Stimulated activated CD8-positive, alpha-beta memory T cell treated with anti-CD3 and anti-CD28 coated beads, Interleukin-7, amount 100 ng/mL, for 1 hour (primary cell): ENCODE measurements at places on chromosomes 11 and 22.

DNA sequence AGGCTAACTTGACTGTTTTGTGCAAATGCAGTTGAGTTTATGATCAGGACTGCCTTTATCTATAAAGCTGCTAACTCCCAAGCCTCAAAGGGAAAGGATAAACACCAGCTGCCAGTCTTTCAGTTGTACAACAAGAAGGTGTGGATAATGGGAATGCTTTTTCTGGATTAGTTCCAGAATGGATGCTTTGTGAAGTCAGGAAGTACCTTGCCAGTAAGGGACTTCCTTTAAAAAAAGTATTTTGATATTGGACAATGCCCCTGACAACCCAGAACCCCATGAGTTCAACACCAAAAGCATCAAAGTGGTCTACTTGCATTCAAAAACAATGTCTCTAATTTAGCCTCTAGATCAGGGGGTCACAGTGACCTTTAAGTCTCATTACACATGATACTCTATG is 32.0 kb downstream of the OR5A2 start:
- no peak for DNase-seq

- DNase-seq, result no peak
Observed at GRCh38 chr11:1055109-1055703, 18.7 kb upstream of the MUC6 start.

GRCh38 chr11:129067454-129067853 is 124.7 kb downstream of the ARHGAP32 start:
- DNase-seq, result no peak

DNA sequence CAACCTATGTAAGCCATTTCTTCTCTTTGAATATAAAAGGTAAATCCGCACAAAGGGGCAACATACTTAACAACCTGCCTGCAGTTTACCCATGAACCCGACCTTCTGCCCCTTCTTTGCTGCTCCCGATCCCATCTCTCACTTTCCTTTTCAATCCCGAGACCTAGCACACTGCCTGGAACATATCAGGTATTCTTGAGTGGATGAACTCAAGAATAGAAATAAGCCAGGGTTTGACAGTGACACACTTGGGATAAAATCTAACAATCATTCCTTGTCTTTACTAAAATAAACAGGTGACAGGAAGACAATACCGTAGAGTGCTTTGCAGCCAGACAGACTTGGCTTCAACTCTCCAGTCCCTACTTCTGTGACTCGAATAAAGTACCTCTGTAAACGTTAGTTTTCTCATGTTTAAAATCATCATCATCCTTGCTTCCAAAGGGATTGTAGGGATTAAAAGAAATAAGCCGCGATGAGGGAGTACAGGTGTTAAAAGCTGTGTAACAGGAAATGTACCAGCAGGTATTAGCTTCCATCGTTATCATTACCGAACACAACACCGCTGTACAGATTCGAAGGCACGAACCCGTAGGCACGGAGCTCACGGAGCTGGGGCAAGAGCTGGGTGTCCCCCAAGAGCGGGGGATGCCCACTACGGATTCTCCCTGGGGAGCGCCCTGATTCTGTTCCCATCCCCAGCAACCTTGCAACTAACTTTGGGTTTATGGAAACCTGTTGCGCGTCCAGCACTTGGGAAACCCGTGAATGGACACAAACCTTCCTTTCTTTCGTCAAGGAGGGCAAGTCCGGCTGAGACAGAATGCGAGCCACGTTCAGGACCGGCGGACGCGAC is 720 bp downstream of the UFD1 start:
- DNase-seq, result no peak

- no peak for DNase-seq
Observed at GRCh38 chr11:118243161-118243560, 9.0 kb downstream of the MPZL3 start.

GRCh38 chr11:118958577-118958976 is 2.5 kb downstream of the UPK2 start:
- no peak for DNase-seq

DNA sequence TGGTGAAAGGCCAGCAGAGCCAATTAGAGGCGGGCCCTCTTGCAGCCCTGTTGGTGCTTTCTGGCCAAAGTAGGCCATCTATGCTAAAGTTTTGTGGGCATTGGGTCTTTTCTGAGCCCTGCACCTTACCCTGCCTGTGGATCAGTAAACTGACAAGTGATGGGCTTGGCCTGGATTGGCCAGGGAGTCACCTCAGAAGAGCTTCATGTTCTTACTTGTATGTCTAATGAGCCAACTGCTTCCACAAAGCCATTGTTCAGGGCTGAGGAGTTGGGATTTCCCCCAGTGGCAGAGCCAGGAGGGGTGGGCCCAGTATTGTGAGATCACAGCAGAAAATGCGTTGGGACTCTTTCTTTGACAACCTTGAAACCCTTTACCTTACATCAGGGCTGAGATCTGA is 90.4 kb downstream of the CWC15 start:
- DNase-seq, result no peak

GRCh38 chr11:27420722-27421572 is 51.6 kb downstream of the LGR4 start:
- no peak for DNase-seq

DNA sequence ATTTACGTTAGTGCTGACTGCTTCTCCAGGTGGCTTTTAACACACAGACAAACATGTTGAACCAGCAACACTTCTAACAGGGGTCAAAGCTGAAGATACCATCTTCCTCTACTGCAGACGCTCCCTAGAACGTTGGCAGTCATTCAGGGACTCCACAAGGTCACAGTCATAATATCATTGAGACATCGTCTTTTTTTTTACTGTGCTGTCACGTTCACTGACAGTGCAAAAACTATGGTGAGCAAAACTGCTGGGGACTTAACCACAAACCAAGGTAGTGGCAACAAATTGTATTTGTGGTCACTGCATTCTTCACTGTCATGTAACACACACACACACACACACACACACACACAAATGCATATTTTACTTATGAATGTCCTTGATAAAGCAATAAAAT is 244.9 kb downstream of the CASP12 start:
- no peak for DNase-seq

DNA sequence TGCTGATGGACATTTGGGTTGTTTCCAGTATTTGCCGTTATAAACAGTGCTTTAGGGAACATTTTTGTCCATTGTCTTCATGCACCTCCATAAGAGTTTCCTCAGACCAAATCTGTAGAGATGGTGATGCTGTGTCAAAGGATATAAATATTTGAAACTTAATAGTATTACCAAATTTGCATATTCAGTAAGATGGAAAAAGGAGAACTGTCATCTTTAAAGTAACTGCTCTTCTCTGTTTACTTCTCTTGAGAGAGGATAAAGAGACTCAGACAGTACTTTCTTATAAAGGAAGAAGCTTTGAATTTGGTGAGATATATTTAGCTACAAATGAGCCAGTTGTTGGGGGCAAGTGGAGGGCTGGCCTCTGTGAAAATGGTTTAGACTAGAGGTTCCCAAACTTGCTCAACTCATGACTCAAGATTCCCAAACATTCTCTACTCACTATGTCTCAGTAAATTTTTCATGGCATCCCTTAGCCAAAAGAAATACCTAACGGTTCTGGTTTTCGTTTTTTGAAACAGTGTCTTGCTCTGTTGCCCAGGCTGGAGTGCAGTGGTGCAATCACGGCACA is 26.2 kb downstream of the SHISA8 start:
- no peak for DNase-seq

GRCh38 chr22:26553056-26553752 is 36.7 kb downstream of the TPST2 start:
- DNase-seq, result no peak

DNA sequence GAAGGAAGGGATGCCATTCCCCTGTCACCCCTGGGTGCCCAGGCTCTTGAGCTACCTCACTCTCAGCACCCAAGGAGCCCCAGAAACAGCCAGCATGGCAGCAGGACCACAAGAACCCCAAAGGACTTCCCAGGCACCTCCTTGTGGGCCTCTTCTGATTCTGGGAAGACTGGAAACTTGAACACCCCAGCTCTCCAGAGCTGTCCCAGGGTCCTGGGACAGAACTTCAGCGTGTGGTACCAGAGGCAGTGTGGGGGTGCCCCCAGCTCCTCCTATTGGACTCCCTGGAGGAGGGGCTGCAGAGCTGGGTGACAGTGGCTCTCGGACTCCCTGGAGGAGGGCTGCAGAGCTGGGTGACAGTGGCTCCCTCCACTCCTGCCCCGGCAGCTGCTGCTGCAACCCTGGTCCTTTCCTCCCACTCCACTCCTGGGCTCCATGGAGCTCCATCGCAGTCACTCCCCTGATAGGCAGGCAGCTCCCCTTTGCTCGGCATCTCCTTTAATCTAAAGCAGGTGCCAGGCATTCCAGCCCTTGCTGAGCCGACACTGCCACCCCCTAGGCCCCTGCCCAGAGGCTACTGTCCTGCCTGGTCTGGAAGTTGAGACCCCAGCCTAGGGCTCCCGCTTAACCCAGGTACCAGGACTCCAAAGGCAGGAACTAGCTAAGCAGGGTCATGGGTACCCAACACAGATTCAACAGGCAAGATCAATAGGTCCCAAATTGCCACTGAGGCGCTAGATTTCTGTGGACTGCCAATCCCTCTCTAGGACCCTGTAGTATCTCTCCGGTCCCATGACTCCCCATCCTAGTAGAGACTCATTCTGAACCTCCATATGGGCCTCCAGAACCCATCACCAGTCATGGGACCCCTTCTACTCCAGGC is 2.7 kb downstream of the BCL9L start:
- DNase-seq, result no peak

GRCh38 chr11:9701799-9702198 is 37.9 kb downstream of the SWAP70 start:
- no peak for DNase-seq

DNA sequence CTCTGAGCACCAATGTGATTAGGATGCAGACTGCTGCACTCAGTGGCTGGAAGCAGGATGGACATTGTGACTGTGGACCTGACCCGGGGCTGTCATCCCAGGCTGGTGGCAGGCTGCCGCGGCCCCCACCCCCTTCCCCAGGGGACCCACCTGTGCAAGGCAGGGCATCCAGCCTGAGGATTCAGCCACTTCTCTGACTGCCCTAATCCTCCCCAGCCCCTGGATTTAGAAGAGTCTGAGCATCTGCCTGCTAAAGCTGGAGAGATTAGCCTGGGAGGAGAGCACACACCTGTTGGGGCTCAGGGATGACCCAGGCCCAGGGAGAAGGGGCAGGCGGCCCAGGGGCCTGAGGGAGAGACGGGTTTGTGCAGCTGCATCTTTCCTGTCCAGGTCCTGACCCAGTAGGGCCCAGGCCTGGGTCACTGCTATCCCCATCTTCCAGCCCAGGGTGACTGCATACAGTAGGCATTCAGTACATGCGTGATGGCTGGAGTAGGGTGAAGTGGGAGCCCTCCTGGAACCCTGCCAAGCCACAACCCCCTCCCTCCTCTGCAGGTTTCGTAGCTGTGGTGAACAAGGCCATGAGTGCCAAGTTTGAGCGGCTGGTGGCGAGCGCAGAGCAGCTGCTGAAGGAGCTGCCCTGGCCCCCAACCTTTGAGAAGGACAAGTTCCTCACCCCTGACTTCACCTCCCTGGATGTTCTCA is 12.1 kb downstream of the DPP3 start:
- no peak for DNase-seq

DNA sequence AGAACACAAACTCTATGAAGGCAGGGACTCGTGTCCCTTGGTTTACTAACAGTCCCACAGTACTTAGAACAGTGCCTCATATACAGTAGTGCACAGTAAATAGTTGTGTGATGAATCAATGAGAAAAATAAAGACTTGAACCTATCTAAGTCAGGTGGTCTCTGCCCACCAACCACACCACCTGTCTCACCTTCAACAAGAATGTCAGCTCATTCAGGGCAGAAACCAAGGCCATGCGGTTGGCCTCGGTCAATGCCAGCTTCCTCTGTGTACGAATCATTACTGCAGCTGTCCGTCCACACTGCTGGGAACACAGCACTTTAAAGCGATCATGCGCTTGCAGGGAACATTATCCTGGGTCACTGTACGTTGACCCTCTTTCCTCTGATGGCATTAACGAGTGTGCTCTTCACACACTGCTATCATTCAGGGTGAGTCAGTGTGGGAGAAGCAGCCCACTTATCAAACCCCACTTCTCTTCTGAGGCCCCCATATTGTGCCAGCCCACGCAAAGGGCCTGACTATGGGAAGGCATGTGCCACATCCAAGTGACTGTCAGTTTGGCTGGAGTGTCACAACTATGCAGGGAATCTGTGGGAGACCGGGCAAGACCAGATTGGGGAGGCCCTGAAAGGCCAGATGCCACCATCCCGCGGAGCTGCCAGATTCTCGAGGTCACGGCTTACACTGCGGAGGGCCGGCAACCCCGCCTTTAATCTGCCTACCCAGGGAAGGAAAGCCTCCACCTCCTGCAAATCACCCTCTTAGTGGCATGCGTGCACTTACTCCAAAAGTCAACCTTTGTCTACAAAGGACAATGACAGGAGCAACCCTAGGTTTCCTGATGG is 36.1 kb downstream of the LARGE1 start:
- no peak for DNase-seq

- no peak for DNase-seq
Observed at GRCh38 chr11:65126624-65127274, 4.6 kb downstream of the MRPL49 start.

DNA sequence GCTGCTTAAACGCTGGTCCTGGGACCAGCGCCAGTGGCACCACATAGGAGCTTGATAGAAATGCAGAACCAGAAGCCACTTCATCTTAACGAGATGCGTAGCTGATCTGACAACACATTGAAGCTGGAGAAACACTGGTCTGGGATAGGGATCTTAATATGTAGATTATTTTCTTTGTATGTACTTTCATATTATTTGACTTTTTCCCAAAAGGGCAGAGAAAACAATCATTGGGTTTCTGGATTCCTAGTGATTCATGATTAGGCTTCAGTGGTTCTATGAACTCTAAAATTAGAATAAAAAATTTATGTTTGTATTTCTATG is 12.3 kb downstream of the MPEG1 start:
- DNase-seq, result no peak

DNA sequence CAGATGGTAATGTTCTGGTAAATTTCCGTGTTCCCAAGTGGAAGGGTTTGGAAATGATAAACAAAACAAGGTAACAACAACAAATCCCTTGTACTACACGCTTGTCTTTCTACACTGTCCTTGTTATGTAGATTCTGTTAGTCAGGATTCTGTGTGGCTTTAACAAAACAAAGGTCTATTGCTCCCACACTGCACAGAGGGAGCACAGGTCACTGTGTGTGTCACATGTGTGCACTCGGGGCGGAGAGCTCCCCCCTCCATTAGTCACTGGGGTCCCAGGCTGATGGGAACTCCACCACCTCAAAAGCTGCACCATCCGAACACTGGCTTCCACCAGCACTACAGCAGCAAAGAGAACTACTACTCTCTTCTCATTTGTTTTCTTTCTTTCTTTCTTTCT is 227.9 kb downstream of the NTM start:
- DNase-seq, result no peak
